DMS 273 treated with DMSO at 0.1 percent for 48 hours (cell line): ENCODE measurements at places on chromosomes 2 and 18.

- DNase-seq, result no peak
These were observed 9.7 kb upstream of the IL1RN start for GRCh38 chr2:113117541-113118262.

DNA sequence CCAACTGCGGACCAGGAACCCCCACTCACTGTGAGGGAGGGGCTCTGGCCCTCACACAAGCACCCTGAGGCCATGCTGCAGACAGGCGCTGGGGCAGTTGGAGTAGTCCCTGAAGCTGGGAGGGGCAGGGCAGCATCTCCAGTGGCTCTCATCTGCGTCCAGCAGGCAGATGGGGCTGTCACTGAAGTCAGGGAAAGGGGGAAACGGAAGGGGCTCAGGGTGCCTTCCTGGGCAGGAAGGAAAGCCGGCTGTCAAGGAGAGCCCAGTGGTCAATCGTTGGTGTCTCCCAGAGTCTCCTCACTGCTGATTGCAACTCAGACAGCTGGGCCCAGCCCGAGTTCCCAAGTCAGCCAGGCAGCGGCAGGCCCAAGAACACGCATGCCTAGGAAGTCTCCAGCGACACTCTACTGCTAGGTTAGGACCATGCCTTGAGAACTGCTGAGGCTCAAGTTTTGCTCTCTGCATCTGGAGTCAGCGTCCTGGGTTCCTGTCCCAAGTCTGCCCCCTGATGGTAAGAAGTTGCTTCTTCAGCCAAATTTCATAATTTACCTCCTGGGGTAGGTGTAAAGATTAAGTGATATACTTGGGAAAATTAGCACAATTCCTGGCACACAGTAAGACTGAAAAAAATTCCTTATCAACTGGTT lies 27.4 kb upstream of the NMUR1 start:
- DNase-seq, result peak; percentile 40

- no peak for DNase-seq
These were observed 32.9 kb downstream of the LBH start for GRCh38 chr2:30264274-30264673.

DNA sequence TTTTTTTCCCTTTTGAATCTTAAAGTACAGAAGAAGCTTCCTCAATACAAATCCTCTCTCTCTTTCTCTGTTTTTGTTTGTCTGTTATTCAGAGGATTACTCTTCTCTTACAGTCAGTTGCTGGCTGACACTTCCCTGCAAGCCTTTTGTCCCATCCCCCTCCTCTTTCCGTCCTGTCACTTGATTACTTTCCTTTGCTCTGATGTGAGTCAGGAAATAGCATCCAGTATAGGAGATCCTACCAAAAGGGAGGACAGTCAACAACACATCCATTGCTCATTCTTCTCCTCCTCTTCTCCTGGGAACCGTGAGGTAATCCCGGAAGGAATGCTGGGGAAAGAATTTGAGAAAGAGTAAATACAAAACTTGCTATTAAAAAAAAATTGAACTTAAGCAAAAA lies 79.3 kb upstream of the SCN7A start:
- no peak for DNase-seq
